Pulmonary artery endothelial cell (primary cell): ENCODE measurements at places on chromosomes 13 and 19. TPM values are rescaled to one million over a fixed set of nuclear protein-coding genes. Genes with fewer than 3 reads are reported as not detected.

LILRB1 gene
- not detected in 2 replicates for total RNA-seq

STX10 gene
- total RNA-seq = 67.4 and 88.2 TPM in 2 replicates

PRTN3 gene
- total RNA-seq = not detected in 2 replicates

PRR19 gene
- total RNA-seq = 0.21 and 0.26 TPM in 2 replicates

CRX gene
- total RNA-seq = not detected in 2 replicates

STK11 gene
- total RNA-seq = 100 and 131 TPM in 2 replicates
